RPMI7951 (cell line): ENCODE measurements at places on chromosomes 6 and 20.

DNA sequence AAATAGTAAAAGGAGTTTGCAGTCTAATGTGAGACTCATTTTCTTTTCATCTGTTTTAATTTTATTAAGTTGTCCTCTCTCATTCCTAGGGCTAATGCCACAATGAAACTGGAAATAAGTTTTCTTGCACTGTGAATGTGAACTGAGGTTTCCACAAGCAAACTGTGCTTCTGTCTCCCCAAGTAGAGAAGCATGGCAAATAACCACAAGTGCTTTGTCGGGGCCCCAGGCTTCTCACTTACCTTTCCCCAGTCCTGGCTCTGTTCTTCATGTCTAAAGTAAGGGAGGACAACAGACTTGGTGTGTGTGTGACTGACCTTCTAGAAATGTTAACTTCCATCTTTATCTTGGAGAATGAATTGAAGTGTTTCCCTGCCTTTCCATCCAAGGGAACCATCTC, 80.8 kb downstream of the CBFA2T2 start:
- no peak for DNase-seq

GRCh38 chr6:168598251-168599117, 157.5 kb downstream of the SMOC2 start:
- DNase-seq = no peak

DNA sequence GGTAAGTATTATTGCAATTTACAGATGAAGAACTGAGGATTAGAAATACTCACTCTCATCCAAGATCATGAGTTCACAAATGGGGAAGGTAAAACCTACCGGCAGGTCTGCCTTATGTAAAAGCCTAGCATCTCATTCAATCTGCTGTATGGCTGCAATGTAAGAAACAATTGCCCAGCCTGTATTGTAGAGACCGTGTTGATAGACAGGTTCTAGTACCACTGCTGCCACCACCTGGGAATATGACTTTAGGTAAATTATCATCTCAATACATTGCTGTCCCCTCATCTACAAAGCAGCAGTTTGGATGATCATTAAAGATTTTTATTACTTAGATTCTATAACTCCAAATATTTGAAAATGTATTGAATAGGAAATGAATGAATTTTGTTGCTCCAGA, 23.3 kb upstream of the ARHGAP18 start:
- DNase-seq = no peak

- DNase-seq = no peak
Observed at GRCh38 chr6:43791745-43792422, 21.9 kb downstream of the VEGFA start.

DNA sequence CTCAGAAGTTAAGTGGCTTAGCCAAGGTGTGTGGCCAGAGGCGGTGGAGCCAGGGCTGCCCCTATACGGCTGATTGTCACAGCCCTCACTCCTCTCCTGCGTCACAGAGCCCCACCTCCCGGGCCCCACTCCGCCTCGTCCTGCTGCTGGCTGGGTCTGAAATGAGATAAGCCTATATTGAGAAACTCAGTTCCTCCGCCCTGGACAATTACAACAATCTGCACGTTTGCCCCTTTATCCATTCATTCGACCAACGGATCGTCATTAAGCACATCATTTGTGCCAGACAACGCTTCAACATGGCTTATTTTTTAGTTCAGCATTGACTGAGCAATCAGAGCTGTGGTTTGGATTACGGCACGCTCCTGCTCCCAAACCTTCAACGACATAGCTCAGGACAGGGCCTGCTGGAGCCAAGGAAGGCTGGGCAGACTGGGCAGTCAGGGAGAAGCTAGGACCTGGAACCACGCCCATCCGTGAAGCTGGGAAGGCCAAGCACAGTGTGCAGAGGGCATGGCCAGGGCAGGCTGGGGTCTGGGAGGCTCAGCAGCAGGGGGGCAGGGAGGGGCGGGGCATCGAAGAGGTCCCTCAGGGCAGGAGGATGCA, 16.6 kb upstream of the EZR start:
- DNase-seq = no peak

DNA sequence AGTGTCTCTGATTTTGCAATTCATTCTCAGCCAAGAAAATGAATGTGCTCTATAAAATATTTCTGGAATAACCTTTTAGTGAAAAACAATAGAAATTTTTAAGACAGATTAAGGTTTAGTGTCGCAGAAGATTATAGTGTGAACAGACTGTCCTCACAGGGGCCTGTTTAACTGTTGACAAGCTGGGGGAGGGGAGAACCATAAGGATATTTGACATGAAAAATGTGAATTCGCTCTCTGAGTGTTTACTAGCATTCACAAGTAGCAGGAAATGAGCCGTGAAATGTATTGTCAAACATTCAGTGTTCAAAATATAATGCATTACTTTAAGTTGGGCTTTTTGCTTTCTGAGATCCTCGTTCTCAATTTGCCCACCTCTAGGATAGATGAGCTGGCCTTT, 134.8 kb upstream of the TSHZ2 start:
- no peak for DNase-seq

DNA sequence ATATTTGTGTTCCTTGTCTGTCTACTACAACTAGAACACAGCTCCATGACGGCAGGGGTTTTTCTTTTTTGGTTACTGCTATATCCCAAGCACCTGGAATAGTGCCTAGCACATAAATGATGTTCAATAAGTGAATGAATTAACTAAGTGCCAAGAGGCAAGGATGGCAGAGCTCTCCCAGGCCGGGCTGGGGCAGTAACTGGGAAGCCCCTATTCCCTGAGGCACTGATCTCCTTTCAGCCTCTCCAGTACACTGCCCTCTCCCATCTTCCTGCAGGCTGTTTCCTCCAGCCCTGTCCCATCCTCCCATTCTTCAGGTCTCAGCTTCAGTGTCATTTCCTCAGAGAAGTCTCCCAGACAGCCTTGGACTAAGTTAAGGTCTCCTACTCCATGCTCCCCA, 29.0 kb upstream of the SPDEF start:
- DNase-seq = no peak

- DNase-seq = no peak
Observed at GRCh38 chr6:17505062-17505476, 95.0 kb upstream of the FAM8A1 start.

DNA sequence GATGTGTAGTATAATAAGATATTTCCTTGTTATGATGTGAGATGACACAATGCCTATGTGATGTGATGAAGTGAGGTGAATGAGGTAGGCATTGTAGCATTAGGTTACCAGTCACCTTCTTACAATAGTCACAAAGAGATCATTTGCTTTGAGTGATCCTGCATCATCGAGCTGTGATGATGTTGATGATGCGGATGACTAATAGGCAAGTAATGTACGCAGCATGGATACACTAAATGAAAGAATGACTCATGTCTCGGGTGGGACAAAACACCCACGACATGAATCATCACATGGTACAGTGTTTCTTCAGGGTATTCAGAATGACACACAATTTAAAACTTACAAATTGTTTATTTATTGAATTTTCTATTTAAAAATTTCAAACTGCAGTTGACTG, 806.3 kb upstream of the GJE1 start:
- DNase-seq = peak; percentile 97

GRCh38 chr20:36548006-36548315, 6.6 kb downstream of the MYL9 start:
- no peak for DNase-seq

DNA sequence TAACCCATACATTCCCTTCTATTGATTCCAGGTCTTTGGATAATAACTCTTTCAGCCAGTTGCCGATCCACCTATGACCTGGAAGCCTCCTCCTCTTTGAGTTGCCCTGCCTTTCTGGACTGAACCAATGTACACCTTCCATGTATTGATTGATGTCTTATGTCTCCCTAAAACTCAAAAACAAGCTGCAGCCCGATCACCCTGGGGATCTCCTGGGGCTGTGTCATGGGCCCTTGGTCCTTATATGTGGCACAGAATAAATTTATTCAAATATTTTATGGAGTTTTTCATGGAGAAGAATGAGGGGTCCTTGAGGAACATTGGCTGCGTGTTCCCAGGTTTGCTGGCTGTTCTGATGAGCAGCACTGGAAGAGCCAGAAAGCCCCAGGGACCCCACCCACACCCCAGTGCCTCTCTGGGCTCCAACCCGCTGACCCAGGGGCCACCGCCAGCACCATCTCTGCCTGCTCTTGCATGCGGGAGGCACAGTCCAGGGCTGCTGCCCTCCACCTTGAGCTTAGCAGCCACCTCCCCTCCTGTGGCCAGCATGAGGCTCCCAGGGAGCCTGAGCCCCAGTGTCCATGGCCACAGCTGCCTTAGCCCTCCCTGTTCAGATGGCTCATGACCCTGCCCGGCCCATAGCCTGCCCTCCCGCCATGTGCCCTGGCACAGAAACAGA, 36.5 kb upstream of the CST7 start:
- no peak for DNase-seq

DNA sequence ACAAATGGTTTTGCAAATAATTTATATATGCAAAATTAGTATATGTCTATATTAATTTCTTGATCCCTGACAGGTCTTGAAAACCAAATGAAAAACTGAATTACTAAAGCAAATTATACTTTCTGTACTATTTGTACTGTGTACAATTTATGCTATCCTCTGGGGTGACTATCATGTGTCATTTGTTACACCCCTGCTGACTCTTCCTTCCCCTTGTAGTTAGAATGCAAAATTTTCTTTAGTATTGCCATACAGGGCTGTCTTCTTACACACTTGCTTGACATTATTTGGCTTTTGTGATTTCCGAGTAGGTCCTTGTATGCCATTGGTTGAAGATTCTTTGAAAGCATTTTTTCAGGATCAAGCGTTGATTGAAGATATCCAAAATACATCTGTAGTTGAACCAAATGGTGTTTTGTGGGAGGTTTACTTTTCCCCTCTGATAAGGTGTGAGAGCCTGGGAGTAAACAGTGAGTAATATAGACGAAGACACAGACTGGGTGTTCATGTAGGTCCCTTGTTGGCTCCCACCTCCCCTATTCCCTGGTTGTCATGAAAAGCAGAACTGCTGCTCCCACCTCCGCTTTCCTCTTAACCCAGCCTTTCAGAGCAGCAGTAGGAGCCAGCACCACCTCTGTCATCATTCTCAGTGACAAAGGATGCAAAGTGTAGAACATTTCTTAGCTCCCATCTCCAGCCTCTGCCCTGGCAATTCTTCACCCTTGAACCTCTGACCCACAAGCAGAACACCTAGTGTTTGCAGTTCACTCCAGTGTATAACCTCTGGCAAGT, 29.0 kb downstream of the NCOA7 start:
- DNase-seq = no peak

DNA sequence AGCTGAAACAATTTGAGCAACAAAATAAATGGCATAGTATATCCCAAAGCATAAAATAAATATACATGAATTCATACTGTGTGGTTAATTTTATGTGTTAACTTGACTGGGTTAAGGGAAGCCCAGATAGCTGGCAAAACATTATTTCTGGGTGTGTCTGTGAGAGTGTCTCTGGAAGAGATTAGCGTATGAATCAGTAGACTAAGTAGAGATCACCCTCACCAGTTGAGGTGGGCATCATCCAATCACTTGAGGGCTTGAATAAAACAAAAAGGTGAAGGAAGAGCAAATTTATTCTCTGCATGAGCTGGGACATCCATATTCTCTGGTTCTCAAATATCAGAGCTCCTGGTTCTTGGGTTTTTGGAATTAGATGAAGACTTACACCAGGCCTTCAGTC, 17.9 kb downstream of the SLC22A16 start:
- no peak for DNase-seq

DNA sequence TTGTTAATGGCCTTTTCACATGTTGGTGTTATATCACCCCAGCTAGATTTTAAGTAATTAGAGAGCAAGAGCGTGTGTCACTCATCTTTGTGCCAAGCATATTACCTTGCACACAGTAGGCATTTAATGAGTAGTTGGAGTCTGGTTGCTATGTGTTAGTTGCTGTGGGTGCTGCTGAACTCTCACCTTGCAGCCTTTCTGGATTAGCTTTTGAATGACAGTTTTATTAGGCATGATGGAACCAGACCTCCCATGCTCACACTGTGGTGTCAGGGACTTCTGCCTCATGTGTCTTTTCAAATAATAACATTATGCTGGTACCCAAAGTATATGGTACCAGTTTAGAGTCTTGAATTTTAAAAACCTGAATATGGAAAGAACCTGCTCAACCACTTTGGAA, 55.9 kb downstream of the TRAF3IP2 start:
- no peak for DNase-seq

GRCh38 chr6:153048631-153049030, 46.1 kb upstream of the MTRF1L start:
- DNase-seq = no peak

GRCh38 chr6:140380427-140381218, 1006.2 kb upstream of the CITED2 start:
- DNase-seq = no peak

GRCh38 chr6:19906171-19906570, 69.0 kb downstream of the ID4 start:
- DNase-seq = peak; percentile 11

- no peak for DNase-seq
Observed at GRCh38 chr6:157792671-157793070, 30.4 kb upstream of the SNX9 start.

DNA sequence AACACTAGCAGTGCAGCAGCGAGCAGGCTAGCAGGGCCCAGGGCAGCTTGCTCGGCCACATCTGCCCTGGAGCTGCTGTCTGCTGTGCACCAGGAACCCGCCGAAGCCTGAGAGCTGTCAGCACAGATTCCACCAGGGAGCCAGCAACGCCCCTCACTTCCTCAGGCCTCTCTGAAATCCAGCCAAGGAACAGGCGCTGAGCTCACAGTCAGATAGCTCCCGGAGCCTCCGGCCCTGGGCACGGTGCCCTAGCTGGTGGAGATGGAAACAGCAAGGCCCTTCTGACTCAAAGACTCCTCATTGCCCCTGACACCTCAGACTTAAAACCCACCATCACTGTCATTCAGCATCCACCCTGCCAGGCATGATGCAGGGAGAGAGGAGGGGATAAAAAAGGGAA, 839.4 kb downstream of the MAFB start:
- DNase-seq = peak; percentile 100

DNA sequence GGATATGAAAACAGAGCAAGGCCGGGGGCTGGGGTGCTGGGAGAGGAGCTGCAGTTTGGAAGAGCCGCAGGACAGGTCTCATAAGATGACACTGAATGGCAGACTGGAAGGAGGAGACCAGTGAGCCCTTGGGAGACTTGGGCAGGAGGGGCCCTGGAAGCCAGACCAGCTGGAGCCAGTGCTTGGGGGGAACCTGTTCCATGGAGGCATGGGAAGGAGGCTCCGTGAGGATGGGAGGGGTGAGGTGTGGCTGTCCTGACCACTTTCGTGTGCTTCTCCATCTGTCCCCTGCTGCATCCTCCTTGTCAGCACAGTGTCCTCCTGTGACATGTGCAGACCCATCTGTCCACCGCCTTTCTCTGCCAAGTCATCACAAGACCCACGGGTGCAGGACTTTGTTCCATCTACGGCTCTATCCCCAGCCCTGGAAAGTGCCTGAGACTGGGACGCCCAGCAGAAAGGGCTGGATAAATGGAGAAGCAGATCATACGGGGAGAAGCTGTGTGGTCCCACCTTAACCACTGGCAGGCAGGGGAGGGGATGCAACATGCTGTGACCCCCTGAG, 84.8 kb upstream of the MPC1 start:
- no peak for DNase-seq

- peak; percentile 55 for DNase-seq
Observed at GRCh38 chr6:21597801-21598673, 4.5 kb downstream of the SOX4 start.

GRCh38 chr6:111926731-111927302, 53.6 kb upstream of the FYN start:
- no peak for DNase-seq
